ENCODE measurements at places on chromosomes 6 and 20.

GRCh38 chr20:24357177-24357576 lies 112.3 kb upstream of the SYNDIG1 start:
- DNase-seq = no peak

DNA sequence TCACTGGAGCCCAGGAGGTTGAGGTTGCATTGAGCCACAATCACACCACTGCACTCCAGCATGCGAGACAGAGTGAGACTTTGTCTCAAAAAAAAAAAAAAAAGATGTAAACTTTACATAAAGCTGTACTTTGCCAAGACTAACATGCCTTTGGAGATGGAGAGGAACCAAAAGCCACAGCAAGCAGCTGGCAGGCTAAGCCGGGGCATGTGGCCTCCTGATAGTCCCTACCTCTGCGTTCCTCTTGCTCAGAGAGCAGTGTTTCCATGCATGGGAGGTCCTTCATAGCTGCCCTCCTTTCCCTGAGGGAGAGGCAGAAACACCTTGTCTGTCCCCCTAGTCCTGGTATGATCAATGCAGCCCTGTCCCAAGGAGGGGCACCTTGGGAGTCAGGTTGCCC lies 35.2 kb downstream of the SPATA2 start:
- no peak for DNase-seq

- DNase-seq = peak; percentile 65
Observed at GRCh38 chr6:31901415-31901952, 402 bp downstream of the ZBTB12 start.

DNA sequence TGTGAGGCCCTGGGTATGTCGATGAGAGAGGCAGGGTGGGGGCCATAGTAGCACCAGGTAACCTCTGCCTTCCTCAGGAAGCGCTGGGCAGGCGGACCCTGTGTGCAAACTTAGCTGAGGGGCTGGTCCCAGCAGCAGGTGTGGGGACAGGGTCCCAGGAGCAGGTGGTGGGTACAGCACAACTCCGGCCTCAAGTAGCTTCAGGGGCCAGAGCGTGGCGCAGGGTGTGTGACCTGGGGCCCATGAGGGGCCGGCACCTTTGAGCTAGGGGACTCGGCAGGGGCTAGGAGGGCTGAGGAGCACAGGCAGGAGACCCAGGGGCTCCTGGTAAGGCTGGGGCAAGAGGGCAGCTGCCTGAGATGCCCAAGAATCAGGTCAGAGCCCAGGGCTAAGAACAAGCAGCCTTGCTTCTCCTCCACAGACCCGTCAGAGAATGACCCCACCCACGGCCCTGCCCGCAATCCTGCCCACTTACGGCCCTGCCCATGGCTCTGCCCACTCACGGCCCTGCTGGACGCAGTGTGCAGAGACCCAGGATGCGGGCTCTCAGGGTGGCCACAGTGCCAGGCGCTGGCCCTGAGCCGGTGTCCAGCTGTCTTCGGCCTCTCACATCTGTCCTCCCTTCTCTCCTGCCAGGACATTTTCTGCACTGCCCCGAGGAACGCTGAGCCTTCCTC lies 30.9 kb downstream of the CHRNA4 start:
- DNase-seq = no peak

GRCh38 chr20:60473211-60473610 lies 515.0 kb downstream of the CDH26 start:
- DNase-seq = no peak

GRCh38 chr6:16162003-16162402 lies 33.1 kb downstream of the MYLIP start:
- DNase-seq = peak; percentile 11

DNA sequence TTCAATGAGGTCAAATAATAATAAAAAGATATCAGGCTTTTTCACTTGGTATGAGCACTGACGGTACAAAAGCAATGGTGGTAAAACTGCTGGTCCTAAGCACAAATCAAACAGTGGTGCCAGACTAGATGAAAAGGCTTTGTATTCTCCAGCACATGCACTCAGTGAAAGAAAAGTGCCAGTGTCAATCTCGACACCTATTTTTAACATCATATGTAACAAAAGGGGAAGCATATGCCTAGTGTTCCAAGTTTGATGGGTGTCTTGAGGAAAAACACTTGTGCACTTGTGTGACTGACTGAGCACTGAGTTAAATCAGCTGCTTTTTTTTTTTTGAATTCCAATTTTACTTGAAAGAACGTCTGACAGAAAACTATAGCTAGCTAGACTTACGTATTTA lies 27.3 kb downstream of the MED23 start:
- DNase-seq = no peak

DNA sequence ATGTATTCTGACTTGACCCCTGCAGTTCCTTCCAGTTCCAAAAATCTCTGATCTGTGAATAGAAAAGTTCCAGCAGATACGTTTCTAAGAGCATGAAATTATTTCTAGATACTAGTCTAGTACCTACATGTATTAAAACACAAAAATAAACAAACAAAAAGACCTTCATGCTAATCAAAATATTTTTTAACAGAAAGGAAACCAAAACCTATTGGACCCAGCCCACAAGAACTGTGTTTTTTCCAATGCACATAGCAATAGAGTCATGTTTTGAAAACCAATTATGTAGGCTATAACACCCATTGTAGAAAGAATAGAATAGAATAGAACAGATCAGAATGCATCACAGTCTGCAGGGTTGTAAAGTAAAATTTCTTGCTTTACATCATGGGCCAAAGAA lies 158.6 kb upstream of the TNFAIP3 start:
- DNase-seq = peak; percentile 81

DNA sequence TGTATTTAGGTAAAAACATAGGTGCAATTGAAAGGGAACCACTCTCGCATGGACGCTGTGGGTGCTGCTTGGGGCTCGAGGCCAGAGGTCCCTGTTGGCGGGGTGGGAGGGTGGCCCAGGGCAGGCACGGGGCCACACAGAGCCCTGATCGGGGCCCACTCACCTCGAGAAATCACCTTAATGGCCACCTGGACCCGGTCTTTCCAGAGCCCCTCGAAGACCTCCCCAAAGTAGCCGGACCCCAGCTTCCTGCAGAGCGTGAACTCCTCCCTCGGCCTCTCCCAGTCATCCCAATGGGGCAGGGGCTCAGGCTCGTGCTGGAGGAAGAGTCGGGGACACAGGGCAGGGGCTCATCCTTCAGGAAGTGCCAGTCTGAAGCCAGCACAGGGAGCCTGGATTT lies 3.8 kb downstream of the PTK6 start:
- DNase-seq = no peak

DNA sequence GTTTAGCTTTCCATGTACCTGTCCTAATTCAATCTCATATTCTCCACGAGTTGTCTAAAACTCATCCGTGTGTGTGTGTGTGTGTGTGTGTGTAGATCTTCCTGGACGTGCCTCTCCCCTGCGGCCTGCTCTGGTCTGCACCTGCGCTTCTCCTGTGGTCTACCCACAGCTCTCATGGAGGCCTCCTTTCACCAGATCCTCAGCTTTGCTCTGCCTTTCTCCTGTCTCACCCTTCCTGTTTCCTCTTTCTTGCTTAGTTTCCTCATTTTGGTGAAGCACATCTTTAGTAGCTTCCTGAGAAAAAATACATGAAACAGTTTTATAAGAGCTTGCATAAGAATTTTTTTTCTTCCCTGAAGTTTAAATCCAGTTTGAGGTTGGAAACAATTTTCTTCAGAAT lies 18.1 kb downstream of the SLX4IP start:
- DNase-seq = peak; percentile 36

- DNase-seq = no peak
Observed at GRCh38 chr6:125639466-125640020, 109.9 kb upstream of the HEY2 start.

DNA sequence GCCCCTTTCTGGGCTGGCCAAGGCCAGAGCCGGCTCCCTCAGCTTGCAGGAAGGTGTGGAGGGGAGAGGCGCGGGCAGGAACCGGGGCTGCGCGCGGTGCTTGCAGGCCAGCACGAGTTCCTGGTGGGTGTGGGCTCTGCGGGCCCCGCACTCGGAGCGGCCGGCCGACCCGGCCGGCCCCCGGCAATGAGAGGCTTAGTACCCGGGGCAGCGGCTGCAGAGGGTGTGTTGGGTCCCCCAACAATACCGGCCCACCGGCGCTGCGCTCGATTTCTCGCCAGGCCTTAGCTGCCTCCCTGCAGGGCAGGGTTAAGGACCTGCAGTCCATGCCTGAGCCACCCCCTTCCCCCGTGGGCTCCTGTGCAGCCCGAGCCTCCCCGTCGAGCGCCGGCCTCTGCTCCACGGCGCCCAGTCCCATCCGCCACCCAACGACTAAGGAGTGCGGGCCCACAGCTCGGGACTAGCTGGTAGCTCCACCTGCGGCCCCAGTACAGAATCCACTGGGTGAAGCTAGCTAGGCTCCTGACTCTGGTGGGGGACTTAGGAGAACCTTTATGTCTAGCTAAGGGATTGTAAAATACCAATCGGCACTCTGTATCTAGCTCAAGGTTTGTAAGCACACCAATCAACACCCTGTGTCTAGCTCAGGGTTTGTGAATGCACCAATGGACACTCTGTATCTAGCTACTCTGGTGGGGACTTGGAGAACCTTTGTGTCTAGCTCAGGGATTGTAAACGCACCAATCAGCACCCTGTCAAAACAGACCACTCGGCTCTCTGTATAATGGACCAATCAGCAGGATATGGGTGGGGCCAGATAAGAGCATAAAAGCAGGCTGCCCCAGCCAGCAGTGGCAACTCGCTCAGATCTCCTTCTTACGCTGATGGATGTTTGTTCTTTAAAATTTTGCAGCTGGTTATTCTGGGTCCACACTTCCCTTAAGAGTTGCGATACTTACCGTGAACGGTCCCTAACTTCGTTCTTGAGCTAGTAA lies 167.4 kb upstream of the RREB1 start:
- DNase-seq = no peak

DNA sequence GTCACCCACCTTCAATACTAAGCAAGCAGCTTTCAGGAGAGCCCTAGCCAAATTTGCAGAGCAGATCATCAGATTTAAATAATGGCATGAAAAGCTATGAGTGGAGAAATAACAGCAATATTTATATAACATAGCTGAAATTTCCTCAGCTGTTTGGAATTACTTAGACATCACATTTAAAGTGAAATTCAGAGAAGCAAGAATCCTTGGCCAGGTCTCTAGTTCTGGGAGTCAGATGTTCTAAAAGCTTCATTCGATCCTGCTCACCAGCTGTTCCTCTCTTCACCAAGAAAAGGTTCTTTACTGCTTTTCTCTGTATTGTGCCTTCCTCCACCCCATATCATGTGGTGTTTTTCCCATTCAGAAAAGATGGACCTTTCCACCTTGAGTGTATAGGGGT lies 152.3 kb upstream of the JAG1 start:
- DNase-seq = no peak

GRCh38 chr6:31702405-31702818 lies 712 bp downstream of the ABHD16A start:
- peak; percentile 17 for DNase-seq

- DNase-seq = no peak
Observed at GRCh38 chr20:63254232-63254605, at the start of gene NKAIN4. Gene NKAIN4, minus strand, starts transcription at chr20:63254463. Its CDS starts 13 bp downstream, at chr20:63254450.

DNA sequence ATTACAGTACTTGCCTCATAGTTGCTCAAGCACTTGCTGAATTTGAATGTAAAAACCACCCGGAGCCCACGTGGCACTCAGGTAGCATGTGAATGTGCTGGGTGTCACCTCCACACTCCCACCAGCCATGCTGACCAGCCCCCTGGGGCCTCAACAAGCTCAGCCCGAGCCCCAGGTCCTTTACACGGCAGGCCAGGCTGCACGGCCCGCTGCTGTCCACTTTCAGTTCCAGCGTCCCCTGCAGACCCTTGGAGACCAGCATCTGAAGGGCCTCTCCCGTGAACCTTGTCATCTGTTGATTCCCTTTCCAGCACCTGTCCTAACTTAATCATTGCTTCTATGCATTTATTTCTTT lies 33.3 kb upstream of the ZBP1 start:
- no peak for DNase-seq

DNA sequence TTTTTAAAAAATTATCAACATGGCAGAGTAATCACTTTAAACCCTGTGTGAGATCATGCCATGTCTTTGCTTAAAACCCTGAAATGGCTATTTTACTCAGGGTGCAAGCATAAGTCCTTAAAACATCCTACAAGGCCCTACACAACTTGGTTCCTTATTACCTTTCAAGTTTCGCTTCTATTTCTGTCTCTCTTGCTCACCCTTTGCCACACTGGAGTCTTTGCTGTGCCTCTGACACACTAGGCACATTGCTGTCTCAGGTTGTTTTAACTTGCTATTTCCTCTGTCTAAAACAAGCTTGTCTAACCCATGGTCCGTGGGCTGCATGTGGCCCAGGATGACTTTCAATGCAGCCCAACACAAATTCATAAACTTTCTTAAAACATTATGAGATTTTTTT lies 55.6 kb downstream of the KIAA0408 start:
- DNase-seq = no peak

- DNase-seq = no peak
Observed at GRCh38 chr6:141406761-141407160, 726.0 kb upstream of the GJE1 start.

DNA sequence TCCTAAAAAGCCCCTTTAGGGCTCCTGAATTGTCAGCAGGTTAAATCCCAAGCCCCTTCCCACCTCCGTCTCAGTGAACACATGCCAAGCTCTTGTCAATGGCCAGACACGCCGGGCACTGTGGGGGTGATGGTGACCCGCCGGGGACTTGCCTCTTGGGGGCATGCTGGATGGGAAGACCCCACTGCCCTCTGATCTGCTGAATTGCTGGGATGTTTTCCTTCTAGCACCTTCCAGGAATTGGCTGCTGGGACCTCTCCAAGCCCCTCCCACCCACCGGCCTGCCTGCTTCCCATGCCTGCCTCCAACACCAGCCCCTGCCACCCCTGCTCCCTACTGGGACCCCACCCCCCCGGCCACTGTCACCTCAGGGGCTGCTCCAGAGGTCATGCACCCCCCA lies 345.9 kb downstream of the CDH4 start:
- no peak for DNase-seq

GRCh38 chr6:21163838-21164180 lies 429.7 kb upstream of the SOX4 start:
- DNase-seq = no peak

DNA sequence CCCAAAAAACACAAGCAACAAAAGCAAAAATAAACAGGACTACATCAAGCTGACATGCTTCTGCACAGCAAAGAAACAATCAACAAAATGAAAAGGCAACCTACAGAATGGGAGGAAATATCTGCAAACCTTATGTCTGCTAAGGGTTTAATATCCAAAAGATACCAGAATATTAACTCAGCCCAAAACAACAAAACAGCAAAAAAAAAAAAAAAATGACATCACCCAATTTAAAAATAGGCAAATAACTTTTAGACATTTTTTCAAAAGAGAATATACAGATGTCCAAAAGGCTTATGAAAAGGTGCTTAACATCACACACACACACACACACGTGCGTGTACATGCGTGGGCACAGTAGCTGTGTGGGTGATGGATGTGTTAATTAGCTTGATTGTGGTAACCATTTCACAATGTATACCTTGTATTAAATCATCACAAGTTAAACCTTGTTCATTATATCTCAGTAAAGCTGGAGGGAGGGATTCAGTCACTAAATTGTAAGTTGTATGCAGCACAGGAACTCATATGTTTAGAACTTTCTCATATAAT lies 52.4 kb downstream of the QKI start:
- DNase-seq = no peak

- no peak for DNase-seq
Observed at GRCh38 chr6:125285353-125285752, 16.4 kb downstream of the HDDC2 start.

All from CD4-positive, alpha-beta T cell treated with Interleukin-4 for 4 hours (primary cell).